ENCODE measurements at places on chromosomes 6 and 20.

- H3K27ac ChIP-seq: no peak overlapping the region
- H3K27me3 ChIP-seq: no peaks in the 10 kb centered on the region
- H3K36me3 ChIP-seq: no peaks in the 10 kb centered on the region
- DNase-seq: peak; percentile 92
These were observed 208.8 kb downstream of the ARHGAP18 start for GRCh38 chr6:129500958-129501739.

GRCh38 chr6:37048851-37049757 lies 43.6 kb downstream of the FGD2 start:
- H3K36me3 ChIP-seq: no peaks in the 10 kb centered on the region
- peak overlapping the region; percentile 23 for H3K4me3 ChIP-seq
- no peaks in the 10 kb centered on the region for H3K27me3 ChIP-seq
- no peak overlapping the region for H3K27ac ChIP-seq
- peak; percentile 92 for DNase-seq
- peaks cover 51% of the 10 kb centered on the region for H3K4me1 ChIP-seq

DNA sequence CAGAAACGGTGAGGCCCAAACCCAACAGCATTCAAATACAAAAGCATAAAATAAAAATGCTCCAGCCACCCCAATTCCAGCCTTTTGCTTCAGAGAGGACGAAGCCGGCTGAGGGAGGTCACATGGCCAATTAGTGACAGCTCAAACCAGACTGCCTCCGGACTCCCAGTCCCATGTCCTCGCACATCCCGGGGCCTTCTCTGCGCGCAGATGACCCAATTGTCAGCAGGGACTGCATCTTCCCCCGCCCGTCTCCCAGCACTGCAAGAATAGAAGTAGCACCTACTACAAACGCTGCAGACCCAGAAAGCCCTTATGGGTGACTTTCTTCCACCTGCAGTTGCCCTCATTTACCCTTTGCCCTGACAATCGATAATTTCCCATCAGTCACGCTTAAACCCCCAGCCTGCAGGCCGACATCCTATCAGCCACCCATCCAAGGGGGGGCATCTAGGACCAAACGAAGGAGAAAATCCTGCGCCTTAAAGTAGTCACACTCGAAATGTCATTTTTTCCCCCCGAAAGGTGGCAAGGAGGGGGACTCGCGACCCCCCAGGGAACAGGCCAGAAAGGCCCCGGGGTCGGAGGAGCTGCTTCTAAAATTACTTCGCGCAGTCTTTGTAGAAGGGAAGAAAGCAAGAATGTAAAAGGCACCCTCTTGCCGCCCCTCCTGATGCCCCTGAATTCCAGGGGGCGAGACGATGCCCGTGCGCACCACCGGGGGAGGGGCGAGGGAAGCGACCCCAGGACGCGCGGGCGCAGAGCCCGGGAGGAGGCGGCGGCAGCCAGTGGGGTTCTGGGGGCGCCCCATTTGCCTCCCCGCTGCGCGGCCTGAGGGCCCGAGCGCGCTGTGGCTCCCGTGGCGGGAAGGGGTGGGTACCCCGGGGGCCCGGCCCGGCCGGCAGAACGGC lies 792 bp downstream of the SLC23A2 start:
- H3K36me3 ChIP-seq: no peaks in the 10 kb centered on the region
- H3K4me1 ChIP-seq: no peaks in the 10 kb centered on the region
- peak overlapping the region; percentile 74 for H3K4me3 ChIP-seq

DNA sequence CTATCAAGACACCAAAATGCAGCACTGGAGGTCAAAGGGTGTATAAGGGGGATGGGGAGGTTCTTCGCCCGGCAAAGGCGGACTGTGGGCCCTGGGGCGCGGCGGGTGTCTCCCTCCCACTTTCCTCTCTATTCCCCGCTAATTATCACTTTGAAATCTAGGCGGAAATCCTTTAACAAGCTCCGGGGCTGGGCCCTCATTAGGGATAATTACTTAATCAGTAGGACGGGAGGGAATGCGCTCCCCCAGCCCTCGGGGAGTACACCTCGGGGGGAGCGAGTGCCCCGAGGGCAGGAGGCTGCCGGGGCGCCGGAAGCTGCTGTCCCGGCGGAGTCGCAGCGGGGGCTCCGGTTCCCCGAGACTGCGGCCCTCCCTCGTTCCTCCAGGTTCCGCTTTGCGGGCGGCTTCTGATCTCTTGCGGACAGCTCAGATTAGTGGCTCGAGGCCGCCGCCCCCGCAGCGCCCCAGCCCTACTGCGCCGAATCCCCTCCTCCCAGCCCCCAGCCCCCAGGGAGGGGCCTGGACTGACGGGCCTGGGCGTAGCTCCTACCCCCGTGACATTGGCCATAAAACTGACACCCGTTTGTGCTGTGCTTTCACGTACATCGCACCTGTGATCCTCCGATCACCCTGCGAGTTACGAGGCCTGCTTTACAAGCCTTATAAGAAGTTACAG lies 14.7 kb downstream of the MUCL3 start:
- H3K4me1 ChIP-seq: peaks cover 12% of the 10 kb centered on the region
- H3K27ac ChIP-seq: no peak overlapping the region
- H3K36me3 ChIP-seq: no peaks in the 10 kb centered on the region
- H3K27me3 ChIP-seq: peaks cover 80% of the 10 kb centered on the region
- peak overlapping the region; percentile 66 for H3K4me3 ChIP-seq

DNA sequence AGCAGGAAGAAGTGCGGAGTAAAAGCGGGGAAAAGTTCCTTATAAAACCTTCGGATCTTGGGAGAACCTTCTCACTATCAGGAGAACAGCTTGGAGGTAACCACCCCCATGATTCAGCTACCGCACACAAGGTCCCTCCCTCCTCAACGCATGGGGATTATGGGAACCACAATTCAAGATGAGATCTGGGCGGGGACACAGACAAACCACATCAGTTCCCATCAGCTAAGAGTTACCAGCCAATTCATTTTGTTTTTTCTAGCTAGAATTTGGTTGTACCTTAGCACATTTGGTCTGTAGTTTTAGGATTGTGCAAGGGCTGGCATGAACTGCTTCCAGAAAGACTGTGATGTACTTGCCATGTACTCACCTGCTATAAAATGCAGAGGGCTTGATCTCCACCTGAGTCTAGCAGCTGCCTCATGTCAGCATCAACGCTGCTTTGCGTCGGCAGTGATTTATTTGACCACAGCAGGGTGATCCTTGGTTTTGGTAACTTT lies 94.7 kb upstream of the SLC2A12 start:
- no peaks in the 10 kb centered on the region for H3K4me1 ChIP-seq
- H3K36me3 ChIP-seq: no peaks in the 10 kb centered on the region
- H3K27me3 ChIP-seq: no peaks in the 10 kb centered on the region
- no peak overlapping the region for H3K27ac ChIP-seq
- no peak for DNase-seq

DNA sequence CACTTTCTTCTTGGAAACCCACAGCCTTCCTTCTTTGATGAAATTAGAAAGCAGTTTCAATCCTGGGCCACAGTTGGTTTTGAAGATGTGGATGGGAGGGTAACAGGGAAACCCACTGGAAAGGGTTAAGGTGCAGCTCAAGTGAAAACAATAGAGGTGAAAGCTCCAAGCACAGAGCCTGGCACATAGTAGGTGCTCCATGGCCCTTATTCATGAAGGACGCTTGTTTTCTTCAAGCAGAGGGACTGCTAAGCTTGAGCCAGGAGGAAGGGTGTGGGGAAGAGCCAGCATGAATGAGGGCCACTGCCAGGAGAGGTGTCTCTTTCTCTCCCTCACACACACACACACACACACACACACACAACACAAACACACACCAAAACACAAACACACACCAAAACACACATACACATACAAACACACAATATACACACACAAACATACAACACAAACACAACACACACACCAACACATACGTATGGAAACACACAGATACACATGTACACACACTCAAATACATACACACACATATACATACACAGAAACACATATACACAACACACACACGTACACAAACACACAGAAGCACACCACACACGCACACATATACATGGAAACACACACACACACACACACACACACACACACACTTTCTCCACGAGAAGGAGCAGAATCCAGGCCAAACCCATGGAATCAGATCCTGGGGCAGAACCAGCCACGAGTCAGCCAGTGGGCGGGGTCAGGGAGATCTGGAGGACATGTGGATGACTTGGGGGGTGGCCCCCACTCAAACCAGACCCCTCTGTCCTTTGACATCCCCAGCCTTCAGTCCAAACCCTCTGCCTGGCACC lies 23.7 kb upstream of the RBPJL start:
- DNase-seq: no peak
- H3K27ac ChIP-seq: no peak overlapping the region
- no peaks in the 10 kb centered on the region for H3K4me1 ChIP-seq
- no peaks in the 10 kb centered on the region for H3K36me3 ChIP-seq
- no peaks in the 10 kb centered on the region for H3K27me3 ChIP-seq

DNA sequence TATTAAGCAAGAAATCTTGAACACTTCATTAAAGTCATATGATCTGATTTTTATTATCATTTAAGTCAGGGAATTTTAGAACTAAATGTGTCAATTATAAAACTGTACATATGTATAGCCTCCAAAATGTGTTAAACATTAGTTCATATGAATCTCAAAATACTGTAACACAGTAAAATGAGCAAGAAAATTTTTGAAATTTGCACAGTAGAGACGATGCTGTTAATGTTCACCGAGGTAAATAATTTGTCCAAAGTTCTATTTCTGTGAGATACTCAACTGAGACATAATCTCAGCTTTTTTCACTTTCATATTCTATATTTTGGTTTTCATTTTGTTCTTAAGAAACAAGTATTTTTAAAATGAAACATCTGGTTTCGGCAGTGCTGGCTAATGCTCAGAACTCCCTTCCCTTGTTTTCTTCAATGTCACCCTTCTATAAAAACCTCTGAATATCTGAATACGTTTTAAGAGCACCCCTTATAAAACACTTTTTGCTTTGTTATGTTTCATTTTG lies 353.1 kb downstream of the LAMA2 start:
- no peak for DNase-seq
- no peaks in the 10 kb centered on the region for H3K4me1 ChIP-seq
- no peaks in the 10 kb centered on the region for H3K27me3 ChIP-seq
- H3K4me3 ChIP-seq: no peak overlapping the region

GRCh38 chr6:12944001-12944400 lies 227.4 kb downstream of the PHACTR1 start:
- H3K27me3 ChIP-seq: no peaks in the 10 kb centered on the region
- no peak overlapping the region for H3K27ac ChIP-seq
- DNase-seq: no peak
- no peak overlapping the region for H3K4me3 ChIP-seq
- peaks cover 54% of the 10 kb centered on the region for H3K4me1 ChIP-seq
- H3K36me3 ChIP-seq: no peaks in the 10 kb centered on the region

DNA sequence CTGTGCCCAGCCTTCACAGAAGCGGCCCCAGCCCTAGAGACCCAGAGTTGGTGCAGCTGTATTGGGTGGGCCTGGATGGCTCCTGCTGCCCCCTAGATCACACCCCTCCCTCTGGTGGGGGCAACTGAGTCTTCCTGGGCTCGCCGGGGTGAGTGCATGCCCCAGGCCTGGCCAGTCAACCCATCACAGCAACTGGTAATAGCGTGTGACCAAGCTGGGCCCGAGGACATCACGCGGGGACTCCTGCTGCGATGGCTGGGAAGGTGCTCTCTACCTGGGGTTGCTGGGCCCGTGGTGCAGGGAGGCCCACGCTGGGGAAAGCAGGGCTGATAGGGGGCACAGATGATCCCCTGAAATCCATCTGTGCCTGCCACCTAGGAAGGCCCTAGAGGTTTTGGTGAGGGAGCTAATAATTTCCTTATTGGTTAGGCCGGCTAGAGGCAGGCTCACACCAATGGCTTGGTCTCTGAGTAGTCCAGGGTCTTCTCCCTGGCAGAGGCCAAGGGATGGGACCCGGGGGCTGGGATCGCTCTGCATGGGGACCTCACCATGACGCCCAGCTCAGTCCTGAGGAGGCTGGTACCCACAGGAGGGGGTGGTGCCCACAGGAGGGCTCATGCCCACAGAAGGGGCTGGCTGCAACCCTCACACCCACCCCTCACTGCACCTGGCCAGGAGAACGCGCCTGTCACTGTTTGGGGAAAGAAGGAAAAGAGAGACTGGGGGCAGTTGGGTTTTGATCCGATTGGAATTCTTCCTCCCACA lies 103.9 kb downstream of the ASXL1 start:
- no peak for DNase-seq
- H3K4me1 ChIP-seq: peaks cover 18% of the 10 kb centered on the region
- H3K4me3 ChIP-seq: no peak overlapping the region
- no peaks in the 10 kb centered on the region for H3K27me3 ChIP-seq
- H3K27ac ChIP-seq: no peak overlapping the region

DNA sequence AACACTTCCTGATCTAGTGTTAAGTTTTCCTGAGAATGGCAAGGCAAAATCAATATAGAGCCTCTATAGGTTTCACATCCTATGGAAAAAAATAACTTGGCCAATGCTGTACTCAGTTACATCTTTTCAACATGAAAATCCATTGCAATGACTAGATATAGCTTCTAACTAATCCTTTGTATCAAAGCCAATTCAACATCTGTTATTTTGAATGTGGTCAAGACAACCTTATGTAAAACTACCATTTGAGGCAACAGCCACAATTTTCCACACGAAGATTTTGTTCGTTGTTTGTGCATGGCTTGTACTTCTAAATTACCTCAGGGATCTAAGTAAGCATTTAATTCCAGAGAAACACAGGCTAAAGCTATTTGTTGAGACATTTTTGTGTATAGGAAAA lies 637.8 kb upstream of the EYS start:
- DNase-seq: no peak
- H3K36me3 ChIP-seq: no peaks in the 10 kb centered on the region
- no peaks in the 10 kb centered on the region for H3K27me3 ChIP-seq
- H3K4me3 ChIP-seq: no peak overlapping the region
- H3K4me1 ChIP-seq: no peaks in the 10 kb centered on the region

GRCh38 chr20:43710370-43711044 lies 16.3 kb downstream of the GTSF1L start:
- H3K4me1 ChIP-seq: no peaks in the 10 kb centered on the region
- H3K27me3 ChIP-seq: no peaks in the 10 kb centered on the region
- no peak overlapping the region for H3K27ac ChIP-seq
- DNase-seq: no peak
- H3K4me3 ChIP-seq: no peak overlapping the region

DNA sequence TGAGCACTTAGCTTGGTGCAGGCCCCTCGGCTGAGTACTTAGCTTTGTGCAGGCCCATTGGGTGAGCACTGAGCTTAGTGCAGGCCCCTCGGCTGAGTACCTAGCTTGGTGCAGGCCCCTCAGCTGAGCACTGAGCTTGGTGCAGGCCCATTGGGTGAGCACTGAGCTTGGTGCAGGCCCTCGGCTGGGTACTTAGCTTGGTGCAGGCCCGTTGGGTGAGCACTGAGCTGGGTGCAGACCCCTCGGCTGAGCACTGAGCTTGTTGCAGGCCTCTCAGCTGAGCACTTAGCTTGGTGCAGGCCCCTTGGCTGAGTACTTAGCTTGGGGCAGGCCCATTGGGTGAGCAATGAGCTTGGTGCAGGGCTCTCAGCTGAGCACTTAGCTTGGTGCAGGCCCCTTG lies 387.1 kb downstream of the THBS2 start:
- no peaks in the 10 kb centered on the region for H3K36me3 ChIP-seq
- H3K27me3 ChIP-seq: peaks cover 3% of the 10 kb centered on the region
- H3K27ac ChIP-seq: no peak overlapping the region
- H3K4me3 ChIP-seq: no peak overlapping the region
- no peak for DNase-seq
